Hematopoietic multipotent progenitor cell treated with erythropoietin and hydrocortisone succinate and interleukin-3 and kit ligand, for 6 days (in vitro differentiated cells): ENCODE measurements at places on chromosomes 1 and 21.

GRCh38 chr1:214404571-214405213, 123.7 kb downstream of the SMYD2 start:
- no peak for DNase-seq

GRCh38 chr1:211813590-211813989, 17.0 kb downstream of the LPGAT1 start:
- no peak for DNase-seq

GRCh38 chr21:45560106-45561021, 18.1 kb upstream of the SLC19A1 start:
- no peak for DNase-seq

GRCh38 chr1:52558941-52559340, 6.0 kb upstream of the TUT4 start:
- no peak for DNase-seq

GRCh38 chr1:182080955-182081582, 19.6 kb upstream of the ZNF648 start:
- peak; percentile 83 for DNase-seq

GRCh38 chr1:171742577-171742922, 685 bp upstream of the VAMP4 start:
- DNase-seq, result peak; percentile 78

GRCh38 chr1:76003946-76004345, 70.6 kb upstream of the ST6GALNAC3 start:
- DNase-seq, result no peak

- no peak for DNase-seq
These were observed 374.6 kb upstream of the USP24 start for GRCh38 chr1:55589671-55590297.

DNA sequence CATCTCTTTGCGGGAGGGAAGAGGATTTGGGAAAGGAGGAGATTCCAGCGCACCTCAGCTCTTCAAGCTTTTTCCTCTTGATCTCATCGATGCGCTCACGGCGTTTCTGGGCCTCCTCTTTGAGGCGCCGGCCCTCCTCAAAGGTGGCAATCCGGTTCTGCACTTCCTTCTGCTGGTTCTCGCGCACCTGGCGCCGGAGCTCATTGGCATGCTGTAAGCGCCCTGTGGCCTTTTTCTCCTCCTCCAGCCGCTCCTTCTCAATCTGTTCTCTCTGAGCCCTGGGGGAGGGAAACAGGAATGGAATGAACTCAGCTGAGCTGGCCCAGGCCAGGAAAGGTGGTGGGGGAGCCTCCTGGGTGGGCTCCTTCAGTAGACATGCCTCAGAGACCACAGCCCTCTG, 10.4 kb upstream of the VSIG8 start:
- DNase-seq, result no peak

DNA sequence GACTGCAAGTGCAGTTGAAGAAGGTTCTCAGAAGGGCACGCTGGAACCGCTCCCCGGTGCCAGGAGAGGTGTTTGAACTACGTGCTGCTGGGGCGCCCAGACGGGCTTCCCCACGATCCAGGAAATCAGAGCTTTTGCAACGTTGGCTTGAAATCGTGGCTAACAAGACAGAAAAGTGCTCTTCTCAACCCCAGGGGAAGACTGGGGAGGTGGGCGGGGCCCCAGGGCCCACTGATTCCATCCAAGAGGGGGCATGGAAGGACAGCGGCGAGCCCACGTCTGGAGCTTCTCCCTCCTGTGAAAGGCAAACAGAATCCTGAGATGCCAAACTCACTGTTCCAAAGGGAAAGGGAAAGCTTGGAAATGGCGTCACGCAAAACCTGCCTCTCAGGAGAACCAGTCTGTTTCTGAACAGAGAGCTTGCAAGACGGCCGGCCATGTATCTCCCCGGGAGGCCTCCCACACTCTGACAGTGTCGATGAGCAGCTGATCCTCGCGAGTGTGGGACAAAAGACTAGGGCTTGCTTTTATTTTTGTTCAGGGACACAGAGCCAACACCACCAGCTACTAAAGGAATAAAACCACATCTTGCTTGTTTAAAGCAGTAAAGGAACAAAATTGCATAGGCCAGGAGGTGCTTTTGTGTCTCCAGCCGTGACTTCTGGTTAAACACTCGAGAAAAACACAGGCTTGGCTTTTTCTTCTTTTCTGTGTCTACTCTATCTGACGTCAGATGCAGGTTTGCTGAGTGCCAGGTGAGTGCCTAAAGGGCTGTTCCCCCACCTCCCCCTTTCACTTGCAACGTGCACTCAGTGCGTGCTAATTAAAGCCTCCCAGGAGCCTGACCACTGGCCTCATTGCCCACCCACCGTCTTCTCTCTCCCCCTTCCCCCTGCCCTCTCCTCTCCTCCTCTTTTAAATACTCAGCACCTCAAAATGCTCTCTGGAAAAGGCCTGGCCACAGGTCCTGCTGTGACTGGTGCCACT, 41.5 kb downstream of the LRRC3 start:
- no peak for DNase-seq

DNA sequence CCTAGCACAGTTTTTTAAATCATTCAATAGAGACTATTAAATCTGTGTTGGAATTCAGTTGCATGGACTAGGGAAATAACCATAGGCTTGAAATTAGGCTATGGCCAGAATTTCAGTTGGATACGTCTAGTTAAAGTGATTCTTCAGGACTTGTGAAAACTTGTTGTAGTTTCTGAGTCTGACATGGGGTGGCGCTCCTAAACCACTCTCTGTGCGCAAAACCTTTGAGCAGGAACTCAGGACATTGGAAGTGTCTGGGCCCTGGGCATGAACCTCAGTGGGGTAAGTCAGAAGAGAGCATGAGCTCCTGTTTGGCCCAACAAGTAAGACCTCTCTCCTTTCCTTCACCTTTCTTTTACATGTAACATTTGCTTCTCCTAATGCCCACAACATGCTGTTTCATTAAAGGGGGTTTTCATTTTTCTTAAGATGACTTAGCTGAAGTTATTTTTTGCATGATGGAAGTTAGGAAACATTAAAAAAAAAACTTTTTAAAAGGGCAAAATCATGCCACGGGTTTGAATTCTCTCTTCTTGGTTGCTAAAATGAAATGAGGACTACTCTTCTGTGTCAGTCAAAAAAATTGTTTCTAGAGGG, 17.1 kb upstream of the CCDC190 start:
- DNase-seq, result peak; percentile 44

GRCh38 chr1:108808438-108808837, 48.5 kb downstream of the AKNAD1 start:
- no peak for DNase-seq

- DNase-seq, result no peak
These were observed 692.4 kb downstream of the KCNT2 start for GRCh38 chr1:195915826-195916225.

- peak; percentile 35 for DNase-seq
These were observed 1.2 kb upstream of the NBPF1 start for GRCh38 chr1:16614361-16615252.

DNA sequence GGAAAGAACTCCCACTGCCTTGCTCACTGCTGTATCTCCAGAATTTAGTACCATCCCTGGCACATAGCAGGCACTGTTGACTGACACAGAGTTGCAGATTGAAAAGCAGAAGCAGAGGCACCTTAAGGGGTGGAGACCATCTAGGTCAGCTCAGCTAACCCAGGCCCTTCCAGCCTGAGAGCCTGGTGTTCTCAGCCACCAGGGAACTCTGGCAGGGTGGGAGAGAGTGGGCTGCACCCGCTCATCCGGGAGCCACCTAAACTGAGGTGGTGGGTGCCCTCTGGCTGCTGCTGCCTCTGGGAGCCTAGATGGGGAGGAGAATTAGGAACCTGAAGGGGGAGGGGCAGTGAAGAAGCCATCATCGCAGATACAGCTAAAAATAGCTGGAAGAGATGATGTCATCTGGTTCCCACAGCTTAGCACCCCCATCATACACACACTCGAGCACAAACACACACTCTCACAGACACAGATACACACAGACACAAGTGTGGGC, 1.5 kb upstream of the TSPAN1 start:
- DNase-seq, result no peak

DNA sequence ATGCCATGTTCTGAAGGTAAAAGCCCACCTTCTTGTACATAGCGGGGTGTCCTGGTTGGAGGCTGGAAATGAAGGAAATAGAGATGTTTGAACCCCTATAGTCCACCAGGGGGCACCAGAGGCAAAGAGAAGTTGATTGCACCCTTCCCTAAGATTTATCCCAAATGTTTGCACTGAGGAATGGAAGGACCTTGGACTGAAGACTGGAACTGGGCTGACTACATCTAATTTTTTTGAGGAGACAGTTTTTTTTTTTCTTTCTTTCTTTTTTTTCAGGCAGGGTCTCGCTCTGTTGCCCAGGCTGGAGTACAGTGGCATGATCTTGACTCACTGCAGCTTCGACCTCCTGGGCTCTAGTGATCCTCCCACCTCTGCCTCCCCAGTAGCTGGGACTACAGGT, 55.3 kb upstream of the EIF4G3 start:
- peak; percentile 76 for DNase-seq

DNA sequence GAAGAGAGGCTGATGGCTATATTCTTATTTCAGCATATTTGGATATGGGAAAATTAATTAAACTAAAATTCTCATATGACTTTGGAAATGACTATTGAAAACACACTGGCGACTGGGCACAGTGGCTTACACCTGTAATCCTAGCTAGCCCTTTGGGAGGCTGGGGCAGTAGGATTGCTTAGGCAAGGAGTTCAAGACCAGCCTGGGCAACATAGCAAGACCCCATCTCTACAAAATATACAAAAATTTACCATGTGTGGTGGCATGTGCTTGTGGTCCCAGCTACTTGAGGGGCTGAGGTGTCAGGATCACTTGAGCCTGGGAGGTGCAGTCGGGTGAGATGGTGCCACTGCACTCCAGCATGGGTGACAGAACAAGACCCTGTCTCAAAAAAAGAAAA, 26.2 kb downstream of the HS2ST1 start:
- no peak for DNase-seq

- no peak for DNase-seq
These were observed 36.0 kb downstream of the XCL2 start for GRCh38 chr1:168507828-168508227.

GRCh38 chr1:180560200-180560867, 1.6 kb downstream of the OVAAL start:
- peak; percentile 35 for DNase-seq

DNA sequence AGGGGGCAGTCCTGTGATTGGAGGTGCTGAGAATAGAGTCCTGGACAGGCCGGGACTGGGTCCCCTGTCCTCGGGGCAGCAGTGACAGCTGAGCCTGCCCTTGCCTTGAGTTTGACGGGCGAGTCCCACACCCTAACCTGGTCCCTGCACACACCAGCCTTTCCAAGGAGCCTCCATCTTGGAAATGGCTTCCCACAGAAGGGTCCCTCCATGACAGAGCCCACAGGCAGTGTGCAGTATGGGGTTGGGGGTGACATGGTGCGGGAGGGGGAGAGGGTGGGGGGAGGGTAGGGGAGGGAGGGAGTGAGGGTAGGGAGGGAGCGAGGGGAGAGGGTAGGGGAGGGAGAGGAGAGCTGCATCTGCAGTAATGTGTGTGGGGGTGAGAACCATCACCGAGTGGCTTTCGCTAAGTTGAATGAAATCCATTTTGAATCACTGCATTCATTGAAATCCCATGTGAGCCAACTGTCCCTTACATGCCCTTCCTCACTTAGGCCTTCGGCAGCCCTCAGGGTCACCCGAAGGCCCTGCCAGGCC, 10.1 kb upstream of the TMEM52 start:
- no peak for DNase-seq

- no peak for DNase-seq
These were observed 2.6 kb upstream of the C1orf174 start for GRCh38 chr1:3902571-3903091.

GRCh38 chr1:208251015-208251414, 6.8 kb upstream of the PLXNA2 start:
- no peak for DNase-seq

DNA sequence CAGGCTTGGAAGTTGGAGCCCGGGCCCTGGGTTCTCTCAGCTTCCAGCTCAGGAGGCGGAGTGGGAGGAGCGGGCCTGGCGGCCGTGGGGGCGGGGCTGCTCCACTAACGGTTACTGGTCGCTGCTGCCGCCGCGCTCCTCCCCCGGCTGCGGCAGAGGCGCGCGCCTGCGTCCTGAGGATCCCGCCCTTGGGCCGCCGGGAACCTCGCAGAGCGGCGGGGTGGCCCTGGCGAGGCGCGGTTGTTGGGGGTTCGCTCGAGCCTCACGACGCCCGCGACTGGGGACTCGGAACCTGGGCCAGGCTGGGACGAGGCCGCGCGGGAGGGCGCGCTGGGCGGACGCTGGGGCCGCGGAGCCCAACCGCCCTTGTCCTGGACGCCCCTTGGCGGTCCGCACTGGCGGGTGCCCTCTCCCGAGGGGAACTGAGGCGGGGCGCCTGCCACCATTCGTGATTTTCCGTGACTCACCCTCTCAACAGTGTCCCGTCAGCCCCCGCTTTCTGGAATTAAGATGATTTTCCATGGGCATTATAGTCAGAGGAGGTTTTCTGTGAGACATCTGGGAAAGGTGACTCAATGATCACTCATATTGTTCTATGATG, 34.1 kb downstream of the OR2G3 start:
- DNase-seq, result peak; percentile 90
